ENCODE measurements at places on chromosomes 2 and 18.

DNA sequence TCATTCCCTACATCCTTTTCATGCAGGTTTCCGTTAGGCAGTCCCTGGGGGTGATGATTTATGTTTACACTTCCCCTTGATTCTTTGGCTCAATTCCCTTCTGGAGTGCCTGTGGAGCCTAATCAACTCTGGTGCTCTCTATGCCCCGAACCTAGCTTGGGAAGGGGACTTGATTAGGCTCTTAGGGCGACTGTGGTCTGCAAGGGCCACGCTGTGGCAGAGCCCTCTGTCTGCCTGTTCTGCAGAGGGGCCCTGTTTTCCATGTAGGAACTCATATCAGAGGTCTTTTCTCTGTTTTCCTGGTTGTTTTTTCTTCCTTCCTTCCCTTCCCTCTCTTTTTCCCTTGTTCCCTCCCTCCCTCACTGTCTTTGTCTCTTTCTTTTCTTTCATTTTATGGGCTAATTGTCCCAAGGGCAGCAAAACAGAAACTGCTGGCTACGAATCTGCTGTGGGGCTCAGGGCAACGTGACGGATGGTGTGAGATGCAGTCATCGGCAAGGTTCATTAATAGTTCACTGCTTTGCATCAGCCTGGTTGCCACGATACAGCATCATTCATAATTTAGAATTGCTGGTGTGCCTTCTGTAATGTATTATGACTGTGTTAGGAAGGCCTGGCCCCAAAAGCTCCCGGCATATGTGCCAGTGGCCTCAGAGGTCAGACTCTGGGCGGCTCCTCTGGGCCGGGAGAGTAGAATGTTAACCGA is 134.5 kb downstream of the NAPG start:
- no peak for DNase-seq

- no peak for DNase-seq
Measured at GRCh38 chr2:24543252-24543651, 52.2 kb downstream of the NCOA1 start.

- DNase-seq = no peak
Measured at GRCh38 chr2:85419009-85419675, 628 bp downstream of the SH2D6 start.

DNA sequence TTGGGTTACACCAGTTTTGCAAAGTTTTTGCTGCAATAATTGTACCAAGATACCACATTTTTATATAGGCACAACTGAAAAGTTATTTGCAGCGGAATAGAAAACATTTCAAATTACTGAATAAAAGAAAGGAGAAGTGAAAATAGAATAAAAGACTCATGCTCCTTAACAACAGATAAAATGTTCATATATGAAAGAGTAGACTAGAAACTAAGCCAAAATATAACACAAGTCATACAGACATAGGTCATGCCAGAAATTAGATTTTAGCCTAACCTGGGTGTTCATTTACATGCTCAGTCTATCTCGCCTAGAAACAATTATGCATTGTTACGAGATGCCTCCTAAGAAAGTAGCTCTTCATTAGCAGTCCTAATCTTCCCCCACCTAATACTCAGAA is 16.4 kb upstream of the MAP3K20 start:
- no peak for DNase-seq

GRCh38 chr2:9655441-9656269 is 24.9 kb upstream of the YWHAQ start:
- no peak for DNase-seq

DNA sequence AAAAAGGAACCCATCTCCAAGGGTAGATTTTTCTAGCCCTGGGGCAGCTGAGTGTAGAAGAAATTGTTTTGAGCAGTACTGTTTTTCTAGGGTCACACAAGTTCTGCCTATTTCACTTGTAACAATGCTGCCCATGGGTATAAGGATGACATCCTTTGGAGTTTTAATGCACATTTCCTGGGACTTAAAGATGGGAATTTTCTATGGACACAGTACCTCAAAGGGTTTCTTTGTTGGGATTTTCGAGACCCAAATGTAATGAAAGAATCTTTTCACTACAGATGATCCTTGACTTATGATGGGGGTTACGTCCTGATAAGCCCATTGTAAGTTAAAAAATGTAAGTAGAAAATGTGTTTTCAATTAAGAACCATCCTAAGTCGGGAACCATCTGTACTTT is 31.8 kb downstream of the CDC42EP3 start:
- DNase-seq = no peak

GRCh38 chr2:159147690-159148089 is 138.8 kb downstream of the WDSUB1 start:
- DNase-seq = no peak

DNA sequence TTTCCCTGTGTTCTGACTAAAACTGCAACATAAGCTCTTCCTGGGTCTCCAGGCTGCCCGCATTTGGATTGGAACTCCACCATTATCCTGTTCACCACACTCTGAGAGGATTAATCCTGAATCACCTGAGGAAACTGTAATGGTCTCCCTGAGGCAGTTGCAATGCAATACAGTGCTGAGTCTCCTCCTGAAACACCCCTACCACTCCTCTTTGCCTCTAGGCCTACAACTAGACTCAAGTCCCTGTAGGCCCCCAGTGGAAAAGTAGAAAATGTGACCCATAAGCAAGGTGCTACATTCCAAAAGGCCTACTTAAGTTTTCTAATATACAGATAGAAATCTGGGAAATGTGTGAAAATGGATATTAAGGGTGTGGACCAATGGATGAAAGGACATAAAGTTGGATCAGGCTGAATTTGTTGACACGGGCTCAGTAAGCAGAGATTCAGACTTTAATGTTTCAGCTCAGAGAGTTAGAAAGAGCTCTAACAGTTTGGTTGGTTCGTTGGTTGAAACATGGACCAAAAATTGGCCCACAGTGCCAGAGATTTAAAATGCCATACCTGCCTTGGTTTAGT is 222.3 kb upstream of the ZC3H15 start:
- no peak for DNase-seq

DNA sequence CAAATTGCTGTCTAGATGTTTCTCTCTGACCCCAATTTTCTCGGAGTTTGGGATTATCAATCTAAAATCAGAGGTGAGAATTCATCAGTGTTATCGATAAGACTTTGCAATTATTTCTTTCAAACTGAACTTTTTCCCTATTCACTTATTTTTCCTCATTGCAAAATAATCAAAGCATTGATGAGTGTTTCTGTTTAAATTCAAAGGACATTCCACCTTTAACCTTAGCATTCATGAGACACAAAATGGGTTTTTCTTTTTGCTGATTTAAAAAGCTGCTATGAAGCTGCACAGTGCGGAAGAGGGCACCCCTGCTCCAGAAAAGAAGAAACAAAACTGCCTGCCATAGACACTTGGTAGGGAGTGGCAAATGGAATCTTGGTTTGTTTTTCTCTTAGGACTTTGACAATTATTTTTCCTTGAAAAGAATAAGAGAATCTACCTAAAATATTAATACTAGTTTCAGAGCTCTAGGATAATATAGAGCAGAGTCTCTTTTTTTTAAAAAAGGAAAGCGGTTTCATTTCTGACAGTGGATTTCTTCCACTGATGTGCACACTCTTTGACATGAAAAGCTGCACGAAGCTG is 203.4 kb downstream of the TGIF1 start:
- DNase-seq = no peak

- DNase-seq = no peak
Measured at GRCh38 chr2:104254017-104254416, 599.9 kb upstream of the POU3F3 start.

DNA sequence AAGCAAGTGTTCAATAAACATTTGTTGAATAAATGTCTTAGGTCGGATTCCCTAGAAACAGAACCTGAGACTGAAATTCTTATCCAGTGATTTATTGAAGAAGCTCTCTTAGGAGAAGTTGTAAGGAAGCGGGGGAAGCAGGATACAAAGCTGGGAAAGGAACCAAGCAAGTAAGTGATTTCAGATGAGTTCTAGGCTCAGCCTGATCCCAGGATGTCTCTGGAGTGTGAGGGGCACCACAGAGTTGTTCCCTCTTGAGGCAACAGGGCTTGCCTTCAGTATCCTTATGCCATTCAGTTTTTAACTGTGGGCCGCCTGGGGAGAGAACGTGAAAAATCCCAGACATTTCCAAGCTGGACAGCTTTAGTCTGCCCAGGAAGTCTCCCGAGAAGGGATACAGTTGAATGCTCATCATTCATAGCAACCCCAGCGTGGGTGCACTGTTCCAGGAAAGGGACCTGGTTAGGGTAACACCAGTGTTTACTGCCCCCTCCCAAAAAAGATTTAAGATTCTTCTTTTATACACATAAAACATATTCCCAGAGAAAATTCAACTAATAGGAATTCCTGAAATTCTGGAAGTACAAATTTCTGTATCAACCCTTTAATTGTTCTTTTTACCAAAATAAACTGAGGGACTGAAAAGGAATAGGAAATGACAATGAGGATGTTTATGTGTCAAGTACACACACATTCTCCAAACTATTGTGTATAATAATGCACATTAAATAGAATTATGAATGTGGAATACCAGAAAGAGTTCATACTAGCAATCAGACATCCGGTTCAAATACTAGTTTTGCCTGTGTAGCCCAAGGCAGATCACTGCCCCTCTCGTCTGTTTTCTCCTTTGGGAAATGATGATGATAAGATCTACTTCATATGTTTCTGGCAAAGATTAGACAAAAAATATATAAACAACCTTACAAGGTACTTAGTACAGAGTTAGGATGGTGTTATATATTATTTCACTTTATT is 592.1 kb upstream of the CDH2 start:
- DNase-seq = no peak

GRCh38 chr2:58938988-58939387 is 697.9 kb upstream of the FANCL start:
- no peak for DNase-seq

GRCh38 chr2:47359375-47359868 is 43.5 kb upstream of the MSH2 start:
- no peak for DNase-seq

DNA sequence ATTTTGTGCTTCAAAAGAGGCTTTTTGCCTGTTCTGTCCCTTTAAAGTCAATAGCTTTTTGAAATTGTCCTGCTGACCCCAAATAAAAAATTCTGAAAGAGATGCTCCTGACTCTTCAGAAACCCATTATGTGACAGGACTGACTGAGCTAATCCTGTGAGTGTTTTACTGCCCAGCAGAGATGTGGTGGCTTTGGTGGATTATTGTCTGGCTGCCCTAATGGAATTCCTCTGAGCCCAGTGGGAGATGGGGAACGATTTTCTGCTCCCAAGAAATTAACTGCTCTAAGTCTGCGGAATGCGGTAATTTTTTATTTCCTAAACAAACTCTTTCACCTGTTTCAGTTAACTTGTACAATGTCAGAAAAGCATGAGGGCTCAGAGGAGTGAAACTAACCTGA is 258.2 kb downstream of the IKZF2 start:
- no peak for DNase-seq

DNA sequence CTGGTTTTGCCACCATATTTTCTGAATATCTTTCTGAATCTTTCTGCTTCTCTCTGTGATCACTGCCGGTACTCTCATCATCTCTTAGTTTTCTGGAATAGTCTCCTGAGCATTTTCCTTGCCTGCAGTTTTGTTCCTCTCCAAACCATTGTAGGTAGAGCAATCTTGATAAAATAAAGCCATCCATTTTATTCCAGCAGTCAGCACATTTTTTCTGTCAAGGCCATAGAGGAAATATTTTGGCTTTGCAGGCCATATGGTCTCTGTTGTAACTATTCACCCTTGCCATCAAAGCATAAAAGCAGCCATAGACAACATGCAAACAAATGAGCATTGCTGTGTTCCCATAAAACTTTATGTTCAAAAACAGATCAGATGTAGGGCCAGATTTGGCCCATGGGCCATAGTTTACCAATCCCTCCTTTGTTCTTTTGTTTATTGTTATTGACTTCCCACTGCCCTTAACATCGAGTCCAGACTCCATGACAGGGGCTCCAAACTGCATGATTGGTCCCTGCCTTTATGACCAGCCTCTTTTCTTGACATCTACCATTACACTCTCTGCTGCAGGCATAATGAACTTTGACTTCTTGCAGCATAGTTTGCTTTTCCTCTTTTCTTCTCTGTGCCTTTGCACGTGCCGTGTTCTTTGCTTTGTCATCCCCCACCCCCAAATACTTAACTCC is 29.8 kb downstream of the TMEM87B start:
- no peak for DNase-seq

DNA sequence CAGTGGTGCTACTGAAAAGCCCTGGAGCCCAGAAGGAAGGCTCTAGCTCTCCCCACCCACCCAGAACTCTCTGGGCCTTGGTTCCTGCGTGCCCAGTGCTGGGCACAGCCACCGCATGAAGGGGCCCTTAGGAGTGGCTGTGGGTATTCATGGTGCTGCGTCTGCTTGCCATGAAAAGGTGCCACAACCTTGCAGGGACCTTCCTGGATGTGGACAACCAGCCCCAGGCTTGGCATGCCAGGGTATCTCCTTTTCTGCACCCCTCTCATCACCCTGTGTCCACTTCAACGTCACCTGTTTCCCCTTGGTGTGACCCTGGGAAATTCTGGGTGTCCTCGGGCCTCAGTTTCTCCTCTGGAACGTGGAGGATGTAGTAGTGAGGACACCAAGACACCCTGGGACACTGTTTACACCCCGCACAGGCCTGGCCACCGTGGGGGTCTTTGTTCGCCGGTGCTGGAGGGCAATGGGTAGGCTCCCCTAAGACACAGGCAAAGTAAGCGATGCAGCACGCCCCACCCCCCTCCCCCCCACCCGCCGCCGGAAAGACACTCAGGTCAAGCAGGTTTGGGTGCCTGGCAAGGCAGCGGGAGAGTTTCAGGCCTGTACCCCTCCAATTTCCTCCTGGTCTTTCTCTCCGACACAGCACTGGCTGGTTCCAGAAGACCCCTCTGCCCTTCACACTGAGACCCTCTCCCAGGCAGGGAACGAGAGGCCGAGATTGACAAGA is 34.8 kb upstream of the TAF1B start:
- DNase-seq = no peak

GRCh38 chr2:12176623-12177454 is 430.4 kb downstream of the LPIN1 start:
- DNase-seq = no peak

Measured in central memory CD4-positive, alpha-beta T cell (primary cell).